ENCODE measurements at places on chromosomes 11 and 22. TPM values are rescaled to one million over a fixed set of nuclear protein-coding genes. Genes with fewer than 3 reads are reported as not detected.

GRCh38 chr11:11036848-11037732 is 179.2 kb upstream of the ZBED5 start:
- DNase-seq = no peak

The SERPIND1 gene
- total RNA-seq = not detected

The KCNA4 gene
- not detected for total RNA-seq

DNA sequence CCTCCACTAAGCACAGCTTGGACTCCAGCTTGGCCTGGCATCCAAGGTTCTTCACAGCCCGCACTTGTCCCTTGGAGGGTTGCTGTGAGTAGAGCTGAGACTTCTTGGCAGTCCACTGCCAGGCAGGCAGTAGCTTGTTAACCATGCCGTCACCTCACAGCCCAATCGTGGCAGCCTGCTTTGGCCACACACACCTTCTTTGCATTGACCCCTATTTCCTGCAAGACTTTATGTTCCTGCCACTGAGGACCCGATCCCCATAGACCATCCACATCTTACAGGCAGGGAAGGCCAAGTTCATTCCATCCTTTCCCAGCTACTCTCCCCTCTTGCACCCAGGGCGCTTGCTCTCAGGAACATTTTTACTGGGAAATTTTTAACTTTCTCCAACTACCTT is 2.5 kb upstream of the PYGM start:
- DNase-seq = no peak

The MS4A15 gene
- not detected for total RNA-seq
